ENCODE measurements at places on chromosomes 5 and 9.

DNA sequence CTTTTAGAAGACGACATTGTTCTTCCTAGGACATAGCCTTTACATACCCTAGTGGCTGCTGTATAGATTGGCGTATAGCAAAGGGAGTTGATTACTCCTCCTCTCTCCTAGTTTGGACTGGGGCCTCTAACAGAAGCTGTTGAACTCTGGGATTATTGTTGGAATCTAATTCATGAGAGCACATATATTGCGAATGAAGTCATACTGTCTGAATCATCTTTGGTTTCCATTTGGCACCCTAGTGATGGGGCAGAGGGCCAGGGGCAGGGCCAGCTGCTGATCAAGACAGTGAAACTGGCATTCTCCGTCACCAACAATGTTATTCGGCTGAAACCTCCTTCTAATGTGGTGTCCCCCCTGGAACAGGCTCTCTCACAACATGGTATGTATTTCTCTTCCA lies 40.3 kb downstream of the NUP188 start:
- DNase-seq, result no peak

GRCh38 chr5:142325725-142326479 lies 1.1 kb upstream of the SPRY4 start:
- peak; percentile 43 for DNase-seq

GRCh38 chr9:33128570-33128969 lies 38.6 kb downstream of the B4GALT1 start:
- DNase-seq, result no peak

DNA sequence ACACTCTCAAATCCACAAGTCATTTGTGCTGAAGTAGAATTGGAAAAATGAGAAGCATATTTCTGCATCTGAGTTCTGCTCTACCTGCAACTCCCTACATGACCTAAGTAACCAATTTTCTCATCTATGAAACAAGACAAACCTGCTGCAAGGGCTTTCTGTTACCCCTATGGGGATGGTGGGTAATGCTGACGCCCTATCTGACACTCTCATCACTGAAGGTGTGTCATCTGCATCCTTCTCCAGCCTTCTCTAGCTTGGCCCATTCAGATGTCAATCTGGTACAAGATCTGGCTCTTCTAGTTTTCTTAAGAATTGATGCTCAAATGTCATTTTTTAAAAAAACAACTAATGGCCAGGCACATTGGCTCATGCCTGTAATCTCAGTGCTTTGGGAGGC lies 73.8 kb downstream of the RFX3 start:
- no peak for DNase-seq

GRCh38 chr9:119736491-119737454 lies 367.5 kb upstream of the BRINP1 start:
- DNase-seq, result no peak

DNA sequence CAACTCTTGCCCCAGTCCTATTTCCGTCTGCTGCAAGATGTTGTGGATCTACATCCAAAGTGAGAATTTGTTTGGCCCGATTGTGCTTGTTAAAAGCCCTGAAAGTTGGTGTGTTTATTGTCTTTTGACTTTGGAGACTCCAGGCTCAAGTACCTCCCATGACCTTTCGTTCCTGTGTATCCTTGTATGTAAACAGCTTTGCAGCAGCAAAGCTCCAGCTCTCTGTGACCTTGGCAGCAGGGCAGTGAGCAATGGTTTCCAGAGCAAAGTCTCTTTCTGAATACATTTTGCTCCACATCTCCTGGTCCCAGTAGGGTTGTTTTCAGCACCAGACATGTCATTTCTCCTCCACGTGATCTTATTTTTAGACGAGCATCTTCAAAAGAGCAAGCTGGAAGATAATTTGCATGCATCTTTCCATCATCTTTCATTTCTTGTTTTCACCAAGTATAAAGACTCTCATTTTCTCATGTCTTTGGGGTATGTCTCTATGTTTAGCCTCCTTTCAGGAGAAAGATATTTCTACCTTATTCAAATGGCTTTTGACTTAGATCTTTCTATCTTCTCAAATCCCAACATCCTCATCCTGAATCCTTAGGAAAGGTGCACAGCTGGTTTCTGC lies 68.1 kb upstream of the ERCC6L2 start:
- no peak for DNase-seq

- peak; percentile 86 for DNase-seq
Observed at GRCh38 chr9:134858051-134858841, 22.4 kb upstream of the FCN2 start.

- DNase-seq, result no peak
Observed at GRCh38 chr9:91625331-91625730, 201.7 kb upstream of the NFIL3 start.

DNA sequence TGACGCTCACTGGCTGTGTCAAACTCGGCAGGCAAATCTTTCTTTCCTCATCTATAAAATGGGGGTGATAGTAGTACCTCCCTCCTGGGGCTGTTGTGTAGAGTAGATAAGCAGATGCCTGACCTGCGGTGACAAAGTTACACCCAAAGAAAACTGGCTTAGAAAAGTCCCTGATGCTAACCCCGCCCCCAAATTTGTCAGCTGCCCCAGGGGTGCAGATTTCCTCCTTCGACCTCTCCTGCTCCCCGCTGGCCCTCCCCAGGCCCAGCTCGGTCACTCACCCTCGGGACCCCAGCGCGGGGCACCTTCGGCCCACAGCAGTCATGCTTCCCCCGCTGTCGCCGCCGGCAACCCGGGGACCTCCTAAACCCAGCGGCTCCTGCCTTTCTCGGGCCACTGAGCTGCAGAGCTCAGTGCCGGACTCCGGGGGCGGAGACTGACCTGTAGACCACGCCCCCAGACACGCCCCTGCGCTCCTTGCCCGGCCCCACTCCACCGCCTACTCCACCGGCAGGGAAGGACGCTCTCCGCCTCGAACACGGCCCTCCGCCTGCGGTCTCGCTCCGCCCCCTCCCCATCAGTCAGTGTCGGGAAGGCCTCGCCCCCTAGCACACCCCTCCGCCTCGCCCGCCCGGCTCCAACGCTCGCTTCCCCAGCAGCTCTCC lies 7.4 kb downstream of the SH2D3C start:
- peak; percentile 98 for DNase-seq
